ENCODE measurements at places on chromosomes 1 and 21.

GRCh38 chr1:74629283-74629682 lies 44.3 kb downstream of the ERICH3 start:
- no peak for DNase-seq

DNA sequence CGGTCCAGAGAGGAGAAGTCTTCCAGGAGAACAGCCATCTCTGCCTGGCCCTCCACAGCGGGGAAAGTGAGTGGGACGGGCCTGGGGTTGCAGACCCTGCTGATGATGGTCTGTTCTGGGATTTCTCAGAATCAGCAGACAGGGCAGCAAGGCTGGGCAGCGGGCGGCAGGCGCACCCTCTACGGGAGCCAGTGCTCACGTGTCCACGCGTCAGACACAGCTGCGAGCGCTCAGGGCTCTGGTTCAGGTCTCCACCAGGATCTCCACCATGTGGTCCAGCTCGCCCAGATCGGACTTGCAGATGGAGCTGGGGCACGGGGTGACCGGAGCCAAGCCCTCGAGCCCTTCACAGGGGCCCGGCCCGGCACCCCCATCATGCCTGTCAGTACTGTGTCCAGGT lies 5.5 kb downstream of the CLCA4 start:
- DNase-seq: no peak

- no peak for DNase-seq
Measured at GRCh38 chr1:172674831-172675613, 16.1 kb downstream of the FASLG start.

DNA sequence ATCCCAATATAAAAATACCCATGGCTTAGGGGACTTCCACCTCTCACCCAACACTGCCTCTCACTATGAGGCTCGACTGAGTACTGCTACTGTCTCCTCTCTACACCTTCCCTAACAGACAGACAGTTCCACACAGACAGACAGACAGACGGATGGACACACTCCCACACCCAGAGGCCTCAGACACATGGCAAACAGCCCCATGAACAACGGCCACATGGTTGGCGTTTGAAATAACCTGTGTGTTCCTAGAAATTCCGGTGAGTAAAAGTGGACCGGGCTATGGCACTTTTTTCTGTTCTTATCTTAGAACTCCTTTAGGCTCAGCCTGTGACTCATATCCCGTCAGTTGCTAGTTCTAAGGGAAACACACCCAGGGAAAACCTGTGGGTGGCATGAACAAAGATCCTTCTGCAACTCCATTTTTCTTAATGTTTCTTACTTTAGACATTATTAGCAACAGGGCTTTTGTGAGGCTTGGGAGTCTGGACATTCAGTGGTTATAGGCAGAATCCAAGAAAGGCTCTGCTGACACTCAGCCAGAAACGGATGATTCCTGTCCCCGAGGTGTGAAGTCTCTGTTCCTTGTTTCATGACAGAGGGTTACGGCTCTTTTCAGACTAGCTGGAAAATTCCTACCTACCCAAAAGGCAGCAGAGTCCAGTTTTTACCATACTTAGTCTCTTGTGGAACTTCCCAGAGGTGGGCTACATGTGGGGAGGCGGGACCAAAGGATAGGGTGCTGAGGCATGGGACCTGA lies 90.5 kb upstream of the TLR5 start:
- DNase-seq: no peak

- peak; percentile 66 for DNase-seq
Measured at GRCh38 chr1:90721210-90722194, 4.4 kb upstream of the BARHL2 start.

DNA sequence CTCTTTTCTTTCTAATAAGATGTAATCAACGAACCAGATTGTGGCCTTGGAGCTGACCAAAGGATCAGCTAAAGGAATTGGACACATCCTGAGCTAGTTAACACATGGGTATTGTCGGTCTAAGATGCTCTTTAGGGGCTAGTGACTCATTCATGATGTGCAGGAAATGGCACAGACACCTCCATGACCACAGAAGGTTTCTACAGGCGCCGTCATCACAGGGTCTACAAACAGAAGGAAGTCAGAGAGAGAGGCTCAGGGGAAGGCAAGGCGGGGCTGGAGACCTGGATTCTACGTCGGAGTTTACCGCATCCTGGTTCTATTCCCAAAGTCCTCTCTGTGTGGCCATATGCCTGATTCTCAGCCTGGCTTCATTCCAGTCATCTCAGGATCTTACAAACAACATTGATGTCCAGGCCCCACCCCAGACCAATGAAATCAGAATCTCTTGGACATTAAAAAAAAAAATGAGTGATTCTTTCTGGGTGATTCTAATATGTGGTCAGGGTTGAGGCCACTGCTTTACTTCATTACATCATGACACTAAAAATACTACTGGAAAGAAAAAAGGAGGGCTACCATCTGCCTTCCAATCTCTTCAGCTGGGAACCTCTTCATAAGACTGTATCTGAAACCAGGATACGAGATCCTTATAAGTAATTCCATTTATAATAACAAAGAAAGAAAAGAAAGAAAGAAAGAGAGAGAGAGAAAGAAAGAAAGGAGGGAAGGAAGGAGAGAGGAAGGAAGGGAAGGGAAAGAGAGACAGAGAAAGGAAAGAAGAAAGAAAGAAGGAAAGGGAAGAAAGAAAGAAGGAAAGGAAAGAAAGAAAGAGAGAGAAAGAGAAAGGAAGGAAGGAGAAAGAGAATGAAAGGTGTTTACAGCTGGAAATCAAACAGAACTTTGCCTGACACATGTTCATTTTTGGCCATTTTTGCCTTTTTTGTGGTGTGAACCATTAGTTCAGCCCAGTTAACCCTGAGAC lies 11.6 kb upstream of the KCNJ15 start:
- DNase-seq: no peak

DNA sequence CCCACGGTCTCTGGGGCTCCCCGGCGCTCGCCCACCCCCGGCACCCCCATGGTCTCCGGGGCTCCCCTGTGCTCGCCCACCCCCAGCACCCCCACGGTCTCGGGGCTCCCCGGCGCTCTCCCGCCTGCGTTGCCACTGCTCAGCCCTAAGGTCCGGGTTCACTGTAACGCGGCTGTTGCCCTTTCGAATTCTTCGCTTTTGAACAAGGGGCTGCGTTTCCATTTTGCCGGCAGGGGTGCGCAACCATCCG lies 5.2 kb upstream of the FTCD start:
- DNase-seq: no peak

- DNase-seq: no peak
Measured at GRCh38 chr1:214476986-214477870, 74.2 kb downstream of the PTPN14 start.

DNA sequence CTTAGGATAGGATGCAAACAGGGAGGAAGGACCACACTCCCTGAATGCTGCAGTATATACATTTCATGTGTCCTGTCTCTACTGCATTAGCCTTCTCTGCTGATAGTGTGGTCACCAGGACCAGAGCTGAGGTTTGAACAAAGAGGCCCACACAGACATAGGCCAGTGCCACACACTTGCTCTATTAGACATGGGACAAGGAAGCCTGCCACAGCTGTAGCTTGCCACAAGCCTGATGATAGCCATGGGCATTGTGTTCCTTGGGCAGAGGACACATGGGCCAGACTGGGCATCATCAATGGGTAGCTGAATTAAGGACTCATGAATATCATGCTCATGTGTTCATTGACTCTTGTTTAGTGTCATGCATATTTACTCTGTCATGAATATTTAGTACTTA lies 10.4 kb downstream of the CAMSAP2 start:
- DNase-seq: no peak

DNA sequence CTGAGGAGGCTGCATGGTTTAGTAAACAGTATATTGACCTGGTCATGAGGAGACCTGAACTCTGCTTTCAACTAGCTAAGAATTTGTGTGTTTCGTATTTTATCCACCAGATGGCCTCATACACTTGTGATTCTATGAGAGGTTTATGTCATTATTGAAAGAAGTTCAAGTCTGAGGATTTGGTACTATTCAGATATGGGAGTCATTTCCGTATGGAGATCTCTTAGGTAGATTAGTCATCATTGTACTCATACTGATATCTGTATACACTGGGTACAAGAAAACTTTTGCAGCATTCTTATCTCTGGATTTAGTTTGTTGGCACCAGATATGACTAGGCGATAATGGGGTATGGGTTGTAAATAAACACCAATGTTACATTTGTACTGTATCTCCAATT lies 26.6 kb downstream of the ATF6 start:
- DNase-seq: peak; percentile 67

DNA sequence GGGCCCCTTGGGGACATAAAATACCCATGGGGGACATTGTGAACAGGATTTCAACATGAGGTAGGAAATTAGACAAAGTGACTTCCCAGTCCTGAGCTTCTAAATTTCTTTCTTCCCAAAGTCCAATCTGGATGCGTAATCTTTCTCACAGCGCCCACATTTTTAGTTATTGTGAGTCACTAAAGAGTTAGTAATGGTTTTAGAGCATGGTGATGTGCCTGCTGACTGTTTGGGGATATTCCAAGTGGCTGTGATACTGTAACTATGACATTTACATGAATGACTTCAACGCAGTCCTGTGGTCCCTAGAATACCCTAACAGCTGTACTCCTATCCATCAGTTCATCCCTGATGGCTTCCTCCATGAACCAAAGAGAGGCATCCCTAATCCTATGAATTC lies 224.0 kb upstream of the COA6 start:
- DNase-seq: no peak

DNA sequence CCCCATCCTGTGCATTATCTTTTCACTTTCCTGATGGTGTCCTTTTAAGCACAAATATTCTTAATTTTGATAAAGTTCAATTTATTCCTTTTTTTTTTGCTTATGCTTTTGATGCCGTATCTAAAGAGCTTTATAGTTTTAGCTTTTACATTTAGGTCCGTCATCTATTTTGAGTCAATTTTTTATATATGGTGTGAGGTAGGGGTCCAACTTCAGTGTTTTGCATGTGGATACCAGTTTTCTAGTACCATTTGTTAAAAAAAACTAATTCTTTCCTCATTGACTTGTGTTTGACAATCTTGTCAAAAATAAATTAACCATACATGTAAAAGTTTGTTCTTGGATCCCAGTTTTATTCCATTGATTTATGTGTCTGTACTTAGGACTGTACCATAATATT lies 4.9 kb downstream of the MTF2 start:
- no peak for DNase-seq

GRCh38 chr21:42102991-42103390 lies 31.9 kb downstream of the UMODL1 start:
- DNase-seq: no peak

DNA sequence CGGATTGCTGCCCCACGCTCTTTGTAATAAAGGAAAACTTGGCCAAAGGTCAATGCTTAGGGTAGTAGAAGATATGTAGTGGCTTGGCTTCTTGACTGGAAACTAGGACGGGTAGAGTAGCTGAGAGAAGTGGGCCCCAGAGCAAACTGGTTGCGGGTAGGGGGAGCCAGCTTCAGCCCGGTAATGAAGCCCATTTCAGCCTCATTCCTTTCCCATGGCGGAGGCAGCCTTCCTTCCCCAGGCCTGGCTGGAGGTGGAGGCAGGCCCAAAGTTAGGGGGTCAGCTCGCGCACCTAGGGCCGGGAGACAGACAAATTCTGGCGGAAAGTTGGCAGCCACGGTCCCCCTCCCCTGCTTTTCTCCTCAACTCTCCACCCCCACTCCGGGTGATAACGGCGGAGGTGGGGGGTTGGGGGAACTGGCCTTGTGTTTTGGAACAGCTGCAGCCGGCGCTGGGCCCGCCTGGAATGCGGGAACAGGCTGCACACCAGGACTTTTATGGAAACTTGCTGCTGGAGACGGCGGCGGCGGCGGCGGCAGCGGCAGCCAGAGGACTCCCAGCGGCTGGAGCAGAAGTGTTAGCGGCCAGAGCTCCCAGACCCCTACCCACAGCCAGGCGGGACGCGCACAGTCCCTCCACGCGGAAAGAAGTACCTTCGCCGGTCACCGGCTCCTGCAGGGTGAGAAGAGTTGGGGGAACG lies at the start of gene NEXN:
NEXN (plus strand) TSS at position 544 of the 700 bp plus-strand sequence. CDS start 27,483 bp downstream, outside the sequence.
- no peak for DNase-seq

DNA sequence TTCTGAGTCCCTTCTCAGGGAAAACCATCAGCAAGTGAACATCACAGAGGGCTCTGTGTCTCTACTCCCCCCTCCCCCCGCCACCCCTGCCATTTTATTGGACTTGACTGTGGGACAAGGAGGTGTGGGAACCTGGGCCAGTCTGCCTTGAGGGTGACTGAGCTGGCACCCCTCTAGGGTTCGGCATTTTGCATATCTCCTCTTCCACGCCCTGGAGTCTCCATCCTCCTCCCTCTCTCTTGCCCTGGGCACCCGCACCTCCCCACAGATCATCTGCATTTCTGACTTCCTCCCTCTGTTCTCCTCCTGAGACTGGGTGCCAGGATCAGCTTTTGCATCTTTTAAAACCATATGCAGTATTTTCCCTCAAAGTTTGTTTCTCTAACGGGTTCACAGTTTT lies 107.1 kb upstream of the ERRFI1 start:
- DNase-seq: no peak

- no peak for DNase-seq
Measured at GRCh38 chr1:54623216-54624007, at the start of gene FAM151A. Gene FAM151A (minus strand): TSS chr1:54623525. CDS start chr1:54623395, 130 bp downstream.

DNA sequence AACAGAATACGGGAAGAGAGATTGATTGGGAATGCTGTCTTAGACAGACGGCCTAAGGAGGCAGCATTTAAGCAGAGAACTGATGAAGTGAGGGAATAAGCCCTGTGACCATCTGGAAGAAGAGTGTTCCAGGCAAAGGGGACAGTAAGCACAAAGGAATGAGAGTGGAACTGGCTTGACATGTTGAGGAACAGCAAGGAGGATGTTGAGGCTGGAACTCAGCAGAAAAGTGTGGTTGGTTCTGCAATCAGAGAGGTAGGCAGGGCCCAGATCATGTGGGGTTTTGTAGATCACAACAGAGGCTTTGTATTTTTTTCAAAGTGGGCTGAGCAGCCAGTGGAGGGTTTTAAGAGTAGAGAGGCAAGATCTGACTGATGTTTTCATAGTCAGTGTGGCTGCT lies 157.4 kb downstream of the DNM3 start:
- DNase-seq: no peak

DNA sequence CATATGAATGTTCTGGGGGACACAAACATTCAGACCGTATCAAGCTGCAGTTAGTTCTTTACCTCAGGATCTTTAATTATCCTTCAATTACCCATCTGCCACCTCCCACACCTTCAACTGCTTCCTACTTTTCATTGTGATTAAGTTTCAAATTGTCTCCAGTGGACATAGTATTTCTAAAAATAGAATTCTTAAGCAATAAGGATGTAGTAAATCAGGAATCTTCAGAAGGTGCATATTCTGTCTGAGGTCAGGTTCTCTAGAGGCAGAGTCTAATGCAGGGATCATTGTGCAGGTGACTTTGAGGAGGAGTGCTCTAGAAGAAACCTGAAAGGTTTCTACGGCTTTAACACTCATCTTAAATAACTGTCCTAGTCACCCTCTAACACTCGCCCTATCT lies 102.6 kb upstream of the PPP2R5A start:
- no peak for DNase-seq

DNA sequence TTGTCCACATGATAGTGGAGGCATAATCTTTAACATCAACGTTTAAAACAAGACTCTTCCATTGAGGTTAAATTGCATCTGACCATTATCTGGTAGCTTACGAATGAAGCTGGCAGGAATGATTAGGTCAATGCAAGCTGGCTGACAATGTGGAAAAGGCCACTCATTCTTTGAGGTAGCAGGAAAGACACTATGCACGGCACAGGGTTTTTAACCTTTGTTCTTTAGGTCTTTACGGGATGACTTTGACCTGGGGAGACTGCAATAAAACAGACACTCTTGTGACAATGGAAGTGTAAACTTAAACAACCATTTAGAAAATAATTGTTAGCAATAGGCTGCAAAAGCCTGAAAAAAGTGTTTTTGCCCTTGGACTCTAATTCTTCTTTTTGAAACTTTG lies 193.8 kb upstream of the FOXD3 start:
- no peak for DNase-seq

- no peak for DNase-seq
Measured at GRCh38 chr1:223006371-223006770, 136.7 kb downstream of the TLR5 start.

GRCh38 chr1:104617474-104617873 lies 867.8 kb downstream of the AMY1C start:
- no peak for DNase-seq

All from DMS153 (cell line).